Hematopoietic multipotent progenitor cell treated with erythropoietin and hydrocortisone succinate and interleukin-3 and kit ligand, for 6 days (in vitro differentiated cells): ENCODE measurements at places on chromosomes 2 and 18.
A peak's percentile ranks its signal among the peaks of the same experiment; 100 is the strongest.

DNA sequence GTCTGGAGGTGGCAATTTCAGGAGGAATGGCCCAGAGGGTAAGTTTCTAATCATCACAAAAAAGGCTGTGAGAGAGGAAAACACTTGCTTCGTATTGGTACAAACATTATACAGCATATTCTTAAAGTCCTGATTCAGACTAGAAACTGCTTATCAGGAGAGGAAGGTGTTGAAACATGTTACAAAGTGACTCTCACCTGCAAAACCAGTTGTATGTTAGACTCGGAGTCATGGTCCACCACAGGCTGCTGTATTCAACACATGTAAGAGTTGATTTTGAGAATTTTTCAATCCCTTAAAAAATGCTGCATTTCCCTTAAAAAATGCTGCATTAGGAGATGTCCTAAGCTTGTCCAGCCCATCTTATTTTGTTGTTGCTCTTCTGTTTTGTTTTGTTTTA, 61.5 kb downstream of the MBP start:
- no peak for DNase-seq

GRCh38 chr2:108315444-108315934, 26.8 kb downstream of the SULT1C2 start:
- no peak for DNase-seq

DNA sequence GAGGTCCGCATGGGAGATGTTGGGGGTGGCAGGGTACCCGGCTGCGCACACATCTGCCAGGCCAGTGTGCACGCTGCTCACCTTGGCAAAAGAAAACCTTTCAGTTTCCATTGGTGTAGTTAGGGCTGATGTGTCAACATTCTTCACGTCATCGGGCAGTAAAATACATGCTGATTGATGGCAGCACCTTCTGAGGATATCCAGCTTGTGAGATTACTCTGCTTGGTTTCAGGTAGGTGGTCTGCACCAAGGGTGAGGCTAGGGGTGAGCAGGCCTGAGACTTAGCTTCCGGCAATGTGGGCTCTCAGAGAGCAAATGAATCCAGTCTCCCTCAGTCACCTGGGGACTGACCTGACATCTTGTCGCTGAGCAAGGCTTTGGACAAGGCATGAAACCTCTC, 19.3 kb upstream of the ACKR3 start:
- DNase-seq: no peak

DNA sequence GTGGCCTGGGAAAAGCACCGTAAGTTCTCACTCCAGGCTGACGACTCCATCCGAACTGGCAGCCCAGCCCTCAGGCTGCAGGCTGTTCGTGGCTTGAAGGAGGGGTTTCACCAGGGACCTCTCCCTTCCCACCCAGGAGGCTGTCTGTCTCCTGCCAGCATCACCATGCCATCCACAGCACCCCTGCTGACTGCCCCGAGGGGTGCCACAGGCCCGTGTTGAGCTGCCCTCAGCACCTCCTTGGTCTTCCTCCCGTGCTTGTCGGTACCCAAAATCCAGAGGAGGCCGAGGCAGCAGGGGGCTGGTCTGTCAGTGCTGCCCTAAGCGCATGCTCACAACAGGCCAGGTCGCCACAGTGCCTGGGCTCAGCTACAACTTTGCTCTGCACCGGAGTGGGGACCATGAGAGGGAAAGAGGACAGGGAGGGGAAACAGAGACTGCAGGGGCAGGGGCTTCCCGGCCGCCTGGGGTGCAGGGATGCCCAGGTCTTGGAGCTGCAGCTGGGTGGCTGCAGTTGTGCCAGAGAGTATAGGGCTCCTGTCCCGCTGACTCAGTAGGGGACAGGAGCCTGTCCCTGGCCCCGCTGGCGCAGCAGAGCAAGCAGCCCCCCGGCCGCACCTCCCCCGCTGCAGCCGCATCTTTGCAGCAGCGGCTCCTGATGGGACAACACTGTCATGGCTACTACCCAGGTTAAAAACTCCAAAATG, 963.7 kb upstream of the CRIM1 start:
- DNase-seq: no peak

- no peak for DNase-seq
Measured at GRCh38 chr2:202046572-202046971, 12.9 kb downstream of the FZD7 start.

DNA sequence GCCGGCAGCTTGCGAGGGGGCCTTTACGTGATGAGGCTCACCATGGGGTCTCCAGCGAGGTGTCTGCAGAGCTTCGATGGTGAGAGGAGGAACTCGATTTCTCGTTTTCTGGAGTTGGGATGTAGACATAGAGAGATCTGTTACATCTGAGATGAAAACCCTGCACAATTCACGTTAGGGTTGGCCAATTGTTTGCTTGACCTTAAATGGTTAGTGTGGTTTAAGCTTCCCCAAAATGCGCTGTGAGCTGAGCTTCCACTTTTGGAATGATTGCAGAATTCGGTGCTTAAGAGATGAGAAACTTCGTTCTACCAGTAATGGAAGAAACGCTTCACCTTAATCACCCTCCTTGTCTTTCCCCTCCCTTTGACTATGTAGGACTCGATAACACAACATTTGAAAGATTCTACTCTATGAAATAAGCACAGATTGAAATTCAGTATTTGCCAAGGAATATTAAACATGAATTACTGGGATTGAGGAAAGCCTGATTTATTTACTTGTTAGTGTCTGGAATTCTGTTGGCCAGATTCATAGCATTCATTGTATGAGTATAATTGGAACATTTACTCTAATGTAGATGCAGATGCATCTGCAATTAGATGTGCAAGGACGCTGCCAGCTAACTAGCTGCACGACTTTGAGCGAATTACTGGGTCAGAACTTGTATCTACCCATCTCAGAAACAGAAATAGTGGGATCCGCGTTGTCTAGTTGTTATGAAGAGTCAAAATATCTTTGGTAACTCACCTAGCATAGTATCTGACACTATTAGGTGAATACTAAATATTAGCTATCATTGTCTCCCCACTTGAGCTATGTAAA, 1.6 kb upstream of the KLF7 start:
- peak; percentile 73 for DNase-seq

DNA sequence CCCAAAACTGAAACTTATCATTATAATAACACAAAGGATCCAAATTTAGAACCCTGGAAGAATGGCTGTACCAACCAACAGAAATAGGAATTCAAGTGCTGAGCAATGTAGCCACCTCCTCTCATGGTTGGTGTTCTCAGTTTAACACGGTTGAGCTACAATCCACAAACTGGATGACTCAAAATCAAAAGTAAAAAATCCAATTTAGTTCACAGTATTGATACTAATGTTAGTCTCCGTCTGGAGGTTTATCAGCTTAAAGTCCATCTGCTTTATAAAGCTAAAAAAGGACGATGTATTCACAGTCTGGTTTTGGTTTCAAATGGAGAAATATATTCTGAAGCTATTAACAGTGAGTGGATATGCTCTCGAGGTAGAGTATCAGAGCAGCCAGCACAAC, 40.5 kb downstream of the CNTNAP5 start:
- DNase-seq: no peak

GRCh38 chr2:214075456-214075855, 335.4 kb upstream of the VWC2L start:
- DNase-seq: no peak

DNA sequence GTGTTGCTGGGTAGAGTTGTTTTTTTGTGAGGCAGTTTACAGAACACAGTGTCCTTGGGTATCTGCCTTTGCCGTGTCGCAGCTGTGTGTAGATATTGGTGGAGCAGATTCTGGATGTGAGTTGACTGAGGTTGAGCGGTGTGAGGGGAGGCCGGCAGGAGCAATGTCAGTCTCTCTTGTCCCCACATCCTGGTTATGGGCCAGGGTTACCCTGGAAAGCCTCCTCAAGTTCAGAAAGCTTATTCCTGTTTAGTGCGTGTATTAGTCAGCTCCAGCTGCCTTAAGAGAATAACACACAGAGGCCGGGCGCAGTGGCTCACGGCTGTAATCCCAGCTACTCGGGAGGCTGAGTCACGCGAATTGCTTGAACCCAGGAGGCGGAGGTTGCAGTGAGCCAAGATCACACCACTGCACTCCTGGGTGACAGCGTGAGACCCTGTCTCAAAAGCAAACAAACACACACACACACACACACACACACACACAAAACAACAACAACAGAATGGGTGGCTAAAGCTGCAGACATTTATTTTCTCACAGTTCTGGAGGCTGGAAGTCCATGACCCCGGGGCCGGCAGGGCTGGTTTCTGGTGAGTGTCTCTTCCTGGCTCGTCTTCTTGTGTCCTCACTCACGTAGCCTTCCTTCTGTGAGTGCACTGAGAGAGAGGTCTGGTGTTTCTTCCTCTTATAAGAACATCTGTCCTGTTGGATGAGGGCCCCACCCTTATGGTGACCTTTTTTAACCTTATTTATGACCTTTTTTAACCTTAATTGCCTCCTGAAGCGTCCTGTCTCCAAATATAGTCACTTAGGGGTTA, 5.1 kb downstream of the NCK2 start:
- peak; percentile 12 for DNase-seq

DNA sequence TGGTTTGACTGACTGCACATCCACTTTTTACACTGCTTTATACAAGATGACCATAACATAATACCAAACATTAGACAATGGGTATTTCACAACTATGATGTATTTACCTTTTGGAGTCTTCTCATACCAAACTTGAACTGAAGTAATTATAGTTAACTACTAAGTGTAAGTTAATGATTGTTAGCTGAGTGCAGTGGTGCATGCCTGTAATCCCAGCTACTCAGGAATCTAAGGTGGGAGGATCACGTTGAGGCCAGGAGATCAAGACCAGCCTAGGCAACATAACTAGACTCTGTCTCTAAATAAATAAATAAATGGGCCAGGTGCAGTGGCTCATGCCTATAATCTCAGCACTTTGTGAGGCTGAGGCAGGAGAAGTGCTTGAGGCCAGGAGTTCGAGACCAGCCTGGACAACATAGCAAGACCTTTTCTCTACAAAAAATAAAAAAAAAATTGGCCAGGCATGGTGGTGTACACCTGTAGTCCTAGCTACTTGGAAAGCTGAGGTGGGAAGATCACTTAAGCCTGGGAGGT, 44.9 kb upstream of the ORC2 start:
- DNase-seq: no peak

GRCh38 chr2:207926989-207927300, 98.4 kb downstream of the PLEKHM3 start:
- DNase-seq: no peak

- no peak for DNase-seq
Measured at GRCh38 chr2:142642650-142643049, 234.8 kb upstream of the KYNU start.

- no peak for DNase-seq
Measured at GRCh38 chr18:67875944-67876343, 359.4 kb upstream of the DSEL start.

DNA sequence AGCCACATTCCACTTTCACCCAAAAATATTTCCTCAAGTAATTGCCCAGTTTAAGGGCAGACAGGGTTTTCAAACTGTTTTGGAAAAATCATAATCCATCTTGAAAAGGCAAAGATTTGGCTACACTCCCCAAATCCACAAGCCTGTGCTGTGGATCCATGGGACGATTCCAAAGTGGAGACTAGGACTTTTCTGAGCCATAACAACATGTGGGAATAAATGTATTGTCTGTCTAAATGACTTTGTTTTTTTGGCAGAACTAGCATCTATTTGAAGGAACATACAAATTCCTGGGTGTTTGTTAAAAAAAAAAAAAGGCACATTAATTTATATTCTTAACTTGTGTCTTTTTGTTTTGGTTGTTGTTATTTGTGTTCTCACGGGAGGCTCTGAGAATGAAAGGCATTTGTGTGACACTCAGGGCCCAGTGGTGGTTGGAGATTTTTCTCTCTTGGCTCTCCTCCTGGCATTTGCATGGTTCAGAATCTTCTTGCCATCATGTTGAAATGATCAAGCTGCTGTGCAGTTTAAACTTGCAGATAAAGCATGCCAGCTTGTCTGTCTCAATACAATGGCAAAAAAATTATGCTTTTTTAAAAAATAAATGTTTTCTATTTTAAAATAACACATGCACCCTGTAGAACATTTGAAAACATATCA, 277.4 kb downstream of the EN1 start:
- no peak for DNase-seq

GRCh38 chr2:63049970-63050333, 678 bp upstream of the OTX1 start:
- DNase-seq: peak; percentile 33

GRCh38 chr2:223925106-223925505, 20.0 kb downstream of the WDFY1 start:
- no peak for DNase-seq

DNA sequence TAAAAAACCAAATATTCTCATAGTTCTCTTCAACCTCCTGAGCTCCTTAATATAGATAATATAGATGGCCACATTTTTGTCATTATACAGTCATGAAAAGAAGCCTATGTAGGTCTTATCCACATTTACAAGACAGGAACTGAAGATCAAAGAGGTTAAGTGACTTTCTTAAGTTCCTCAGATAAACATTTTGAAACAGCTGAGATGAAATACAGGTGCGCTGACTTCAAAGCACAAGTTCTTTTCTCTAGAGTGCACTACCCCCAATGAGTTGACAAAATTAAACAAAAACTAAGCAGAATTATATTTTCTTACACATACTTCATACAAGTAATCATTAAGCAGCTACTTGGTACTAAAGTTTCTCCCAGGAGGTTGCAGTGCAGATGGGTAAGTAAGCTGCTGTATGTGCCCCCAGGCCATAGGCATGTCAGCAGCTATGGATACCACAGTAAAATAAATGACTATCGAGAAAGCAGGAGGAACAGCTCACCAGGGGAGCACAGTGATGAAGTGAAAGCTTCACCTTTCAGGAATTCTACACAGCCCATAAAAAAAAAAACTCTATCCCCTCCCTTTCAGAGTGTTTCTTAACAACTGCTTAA, 199.8 kb downstream of the DPP10 start:
- DNase-seq: no peak

DNA sequence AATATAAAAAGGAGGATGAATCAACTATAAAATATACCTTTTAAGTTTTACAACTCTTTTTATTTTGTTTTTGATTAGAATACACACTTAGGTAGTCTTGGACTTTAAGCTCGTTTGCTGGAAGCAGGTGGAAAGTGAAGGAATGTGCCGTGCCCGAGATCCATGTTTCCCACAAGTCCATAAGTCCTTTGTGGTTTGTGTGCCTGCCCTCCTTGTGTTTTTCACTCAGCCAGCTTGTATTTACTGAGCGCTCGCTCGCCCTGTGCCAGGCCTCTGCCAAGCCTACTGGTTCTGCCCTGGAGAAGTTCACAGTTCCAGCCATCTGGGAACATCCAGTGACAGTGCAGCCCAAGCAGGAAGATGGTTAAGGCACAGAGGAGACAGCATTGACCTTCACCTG, 142.6 kb downstream of the MGAT5 start:
- DNase-seq: no peak

GRCh38 chr2:55761526-55761925, 67.9 kb upstream of the PNPT1 start:
- no peak for DNase-seq

GRCh38 chr2:133887676-133888040, 319.4 kb upstream of the NCKAP5 start:
- DNase-seq: no peak

GRCh38 chr2:147782141-147782930, 62.5 kb upstream of the ACVR2A start:
- no peak for DNase-seq
